ENCODE measurements at places on chromosomes 12 and 14. TPM values are rescaled to one million over a fixed set of nuclear protein-coding genes. Genes with fewer than 3 reads are reported as not detected.

Gene DUSP16
- 12.5 TPM for total RNA-seq

Gene INHBC
- total RNA-seq, result not detected

Gene GYS2
- not detected for total RNA-seq

Gene CCDC198
- total RNA-seq, result not detected

Gene NGB
- not detected for total RNA-seq

Gene PLA2G1B
- not detected for total RNA-seq

Gene LALBA
- total RNA-seq, result not detected

All from Right ventricle myocardium superior (tissue), 1 donor.